Activated CD8-positive, alpha-beta memory T cell treated with anti-CD3 and anti-CD28 coated beads, Interleukin-2, amount 50 U/mL, for 48 hours (primary cell): ENCODE measurements at places on chromosomes 6 and 20.

- DNase-seq: no peak
These were observed 735 bp downstream of the SIRPG start for GRCh38 chr20:1656844-1657243.

- no peak for DNase-seq
These were observed 46.2 kb upstream of the RFPL4B start for GRCh38 chr6:112300896-112301295.

GRCh38 chr6:108544606-108545005 lies 16.1 kb upstream of the FOXO3 start:
- DNase-seq: no peak

DNA sequence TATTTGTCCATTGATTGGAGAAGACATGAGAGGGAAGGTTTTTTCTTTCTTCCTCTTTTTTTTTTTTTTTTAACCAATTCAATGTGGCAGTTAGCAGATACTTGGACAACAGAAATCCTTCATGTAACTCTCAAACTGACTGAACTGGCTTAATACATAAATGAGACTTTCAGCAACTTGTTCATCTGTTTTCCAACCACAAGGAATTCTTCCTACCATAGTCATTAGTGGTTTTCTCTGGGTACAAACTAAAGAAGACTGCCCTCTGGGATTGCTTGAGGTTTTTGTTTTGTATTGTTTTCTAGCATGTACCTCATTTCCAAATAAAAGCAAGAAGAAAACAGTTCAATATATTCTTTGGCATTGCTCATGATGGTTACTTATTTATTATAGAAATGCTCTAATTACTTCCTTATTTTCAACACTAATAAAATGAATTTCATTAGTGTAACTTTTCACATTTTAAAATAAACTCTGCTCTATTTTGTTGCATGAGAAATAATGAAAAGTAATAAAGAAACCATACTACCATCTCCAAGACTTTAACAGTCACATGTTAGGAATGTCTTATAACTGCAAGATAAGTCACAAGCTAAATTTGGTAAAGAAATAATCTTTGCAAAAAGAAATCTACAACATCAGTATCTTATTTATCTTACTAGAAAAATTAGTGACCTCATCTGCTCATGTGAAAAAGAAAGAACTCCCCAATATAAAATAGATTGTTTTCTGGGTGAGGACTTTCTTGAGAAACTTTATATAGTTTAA lies 52.0 kb downstream of the ME1 start:
- DNase-seq: no peak

DNA sequence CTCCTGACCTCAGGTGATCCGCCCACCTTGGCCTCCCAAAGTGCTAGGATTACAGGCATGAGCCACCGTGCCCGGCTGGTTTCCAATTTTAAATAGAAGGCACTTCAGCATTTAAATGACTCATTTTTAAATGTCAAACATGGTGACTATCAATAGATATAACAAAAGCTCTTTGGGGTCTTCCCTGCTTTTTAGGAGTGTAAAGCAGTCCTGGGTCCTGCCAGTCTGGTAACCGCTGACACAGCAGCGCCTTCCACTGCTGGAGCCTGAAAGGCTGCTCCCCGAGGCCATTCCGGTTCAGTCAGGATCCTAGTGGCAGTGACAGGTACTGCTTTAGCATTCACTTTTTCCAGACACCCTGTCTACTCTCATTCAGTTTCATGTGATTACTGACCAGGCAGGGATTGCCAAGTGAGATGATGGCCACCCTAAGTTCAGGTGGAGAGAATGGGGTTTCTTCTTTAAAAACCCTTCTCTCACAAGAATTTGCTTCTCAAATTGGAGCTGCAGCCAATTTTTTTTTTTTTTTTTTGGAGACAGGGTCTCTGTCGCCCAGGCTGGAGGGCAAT lies 5.1 kb downstream of the DIDO1 start:
- DNase-seq: peak; percentile 80
